ENCODE measurements at places on chromosomes 5 and 9. TPM values are rescaled to one million over a fixed set of nuclear protein-coding genes. Genes with fewer than 3 reads are reported as not detected.

DNA sequence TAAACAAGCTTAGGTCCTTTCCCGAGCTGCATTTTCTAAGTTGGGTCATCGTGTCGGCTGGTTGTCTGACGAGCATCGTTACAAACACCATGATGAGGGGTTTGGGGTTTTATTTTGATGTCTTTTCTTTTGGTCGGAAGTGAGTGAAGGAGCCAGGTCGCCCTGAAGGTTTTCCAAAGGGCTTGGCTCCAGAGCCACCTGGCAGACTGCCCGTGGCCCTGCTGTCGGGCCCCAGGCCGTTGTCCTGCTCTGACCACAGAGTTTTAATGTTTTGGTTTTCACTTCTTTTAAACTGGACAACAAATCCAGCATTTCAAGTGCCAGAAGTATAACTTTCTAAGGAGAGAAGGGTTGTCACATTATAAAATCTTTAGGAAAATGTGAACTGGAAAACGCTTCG lies 42.3 kb downstream of the TENT4A start:
- H3K4me1 ChIP-seq: no peaks in the 10 kb centered on the region
- DNase-seq: no peak
- H3K27ac ChIP-seq: no peak overlapping the region
- H3K4me3 ChIP-seq: no peak overlapping the region
- no peaks in the 10 kb centered on the region for H3K27me3 ChIP-seq

DNA sequence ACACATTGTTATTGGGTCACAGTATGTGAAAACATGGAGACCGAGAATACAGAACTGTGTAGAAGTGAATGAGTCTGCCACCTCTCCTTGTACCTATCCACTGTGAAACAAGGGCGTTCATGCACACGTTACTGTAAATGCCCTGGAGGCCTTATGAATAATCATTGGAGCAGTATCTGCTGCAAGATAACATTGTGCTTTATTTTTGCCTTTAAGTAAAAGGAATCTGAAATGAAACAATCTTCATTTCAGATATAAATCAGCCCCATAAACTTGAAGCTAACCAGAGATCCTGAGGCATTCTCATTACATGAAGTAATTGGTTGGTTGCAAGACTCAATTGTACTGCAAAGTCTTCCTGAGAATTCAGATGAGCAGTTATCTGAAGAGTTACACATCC lies 419.6 kb downstream of the KDM4C start:
- no peak for DNase-seq
- H3K36me3 ChIP-seq: peaks cover 20% of the 10 kb centered on the region
- H3K27me3 ChIP-seq: no peaks in the 10 kb centered on the region
- H3K4me1 ChIP-seq: no peaks in the 10 kb centered on the region
- H3K4me3 ChIP-seq: no peak overlapping the region

- H3K4me3 ChIP-seq: no peak overlapping the region
- DNase-seq: no peak
- H3K27ac ChIP-seq: no peak overlapping the region
- H3K4me1 ChIP-seq: no peaks in the 10 kb centered on the region
- H3K27me3 ChIP-seq: no peaks in the 10 kb centered on the region
Measured at GRCh38 chr5:89946916-89947315, 462.6 kb downstream of the CETN3 start.

DNA sequence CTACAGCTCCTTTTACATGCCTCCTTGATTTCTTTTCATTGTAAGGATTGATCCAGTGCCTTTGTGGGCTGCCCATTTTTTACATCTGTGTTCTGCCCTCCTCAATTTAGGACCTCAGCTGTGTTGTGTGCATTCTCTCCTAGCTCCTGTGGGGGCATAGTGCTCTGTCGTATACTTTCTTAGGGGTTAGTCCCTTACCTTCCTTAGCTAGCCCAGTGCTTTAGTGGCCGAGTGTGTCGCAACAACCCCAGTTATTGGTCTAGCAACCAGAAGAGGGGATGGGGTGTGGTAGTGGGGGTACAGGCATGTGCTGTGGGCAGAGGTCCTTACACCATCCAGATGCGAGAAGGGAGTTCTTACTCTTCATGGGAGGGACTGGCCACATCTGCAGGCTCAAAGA lies 12.1 kb downstream of the MTRR start:
- no peaks in the 10 kb centered on the region for H3K27me3 ChIP-seq
- peaks cover 71% of the 10 kb centered on the region for H3K36me3 ChIP-seq
- H3K4me3 ChIP-seq: no peak overlapping the region
- H3K4me1 ChIP-seq: peaks cover 14% of the 10 kb centered on the region
- H3K27ac ChIP-seq: no peak overlapping the region

- no peak for DNase-seq
- no peaks in the 10 kb centered on the region for H3K27me3 ChIP-seq
- no peak overlapping the region for H3K27ac ChIP-seq
- H3K36me3 ChIP-seq: no peaks in the 10 kb centered on the region
- H3K4me1 ChIP-seq: no peaks in the 10 kb centered on the region
- H3K4me3 ChIP-seq: no peak overlapping the region
Measured at GRCh38 chr5:147051193-147051592, 172.6 kb upstream of the PPP2R2B start.

DNA sequence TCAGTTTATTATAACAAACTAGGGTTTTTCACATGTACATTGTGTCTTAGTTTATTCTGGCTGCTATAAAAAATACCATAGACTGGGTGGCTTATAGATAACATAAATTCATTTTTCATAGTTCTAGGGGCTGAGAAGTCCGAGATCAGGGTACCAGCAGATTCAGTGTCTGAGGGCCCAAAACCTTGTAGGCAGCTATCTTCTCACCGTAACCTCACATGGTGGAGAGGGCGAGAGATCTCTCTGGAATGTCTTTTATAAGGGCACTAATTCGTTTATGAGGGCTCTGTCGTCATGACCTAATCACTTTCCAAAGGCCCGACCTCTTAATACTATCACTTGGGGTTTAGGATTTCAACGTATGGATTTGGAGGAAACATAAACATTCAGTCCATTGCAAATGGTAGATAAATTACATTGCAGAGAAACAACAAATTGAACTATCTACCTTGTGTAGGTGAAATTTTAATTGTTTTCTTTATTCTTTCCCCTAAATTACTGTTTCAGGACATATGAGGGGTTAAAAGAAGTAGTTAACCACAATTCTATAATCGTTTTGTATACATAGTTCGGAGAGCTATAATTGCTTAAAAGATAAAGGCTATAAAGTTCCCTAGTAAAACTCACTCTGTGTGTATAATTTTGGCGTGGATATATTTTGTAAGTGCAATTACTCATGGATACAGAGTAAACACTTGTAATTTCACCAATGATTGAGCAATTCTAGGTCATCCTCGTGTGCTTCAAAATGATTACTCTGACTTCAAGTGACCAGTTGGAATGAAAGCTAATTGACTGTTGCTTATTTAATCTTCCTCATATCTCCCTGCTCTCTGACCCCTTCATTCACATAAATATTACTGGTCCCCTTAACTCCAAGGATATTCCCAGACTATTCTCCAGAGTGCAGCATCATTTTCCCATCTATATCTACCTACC lies 247.5 kb upstream of the TMEM161B start:
- no peak overlapping the region for H3K4me3 ChIP-seq
- no peaks in the 10 kb centered on the region for H3K27me3 ChIP-seq
- peaks cover 6% of the 10 kb centered on the region for H3K4me1 ChIP-seq
- H3K36me3 ChIP-seq: no peaks in the 10 kb centered on the region
- H3K27ac ChIP-seq: no peak overlapping the region
- DNase-seq: peak; percentile 64

DNA sequence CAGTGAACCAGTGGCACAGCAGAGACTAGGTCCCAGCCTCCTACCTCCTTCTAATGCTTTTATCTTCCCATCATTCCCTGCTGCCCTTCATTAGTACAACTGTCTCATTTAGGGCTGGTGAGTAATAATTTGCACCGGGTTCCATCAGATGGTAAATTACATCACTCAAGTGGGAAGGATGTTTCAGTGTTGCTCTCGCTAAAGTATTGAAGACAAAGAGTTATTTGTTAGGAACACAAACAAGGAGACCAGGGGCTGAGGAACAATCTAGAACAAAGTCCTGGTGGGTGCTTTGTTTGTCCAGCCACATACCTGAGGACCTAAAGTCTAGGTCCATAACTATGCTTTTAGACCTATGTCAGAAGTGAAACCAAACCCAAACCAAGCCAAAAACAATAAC lies 52.4 kb downstream of the SEC61B start:
- DNase-seq: no peak
- no peak overlapping the region for H3K4me3 ChIP-seq
- H3K36me3 ChIP-seq: no peaks in the 10 kb centered on the region
- no peaks in the 10 kb centered on the region for H3K4me1 ChIP-seq

DNA sequence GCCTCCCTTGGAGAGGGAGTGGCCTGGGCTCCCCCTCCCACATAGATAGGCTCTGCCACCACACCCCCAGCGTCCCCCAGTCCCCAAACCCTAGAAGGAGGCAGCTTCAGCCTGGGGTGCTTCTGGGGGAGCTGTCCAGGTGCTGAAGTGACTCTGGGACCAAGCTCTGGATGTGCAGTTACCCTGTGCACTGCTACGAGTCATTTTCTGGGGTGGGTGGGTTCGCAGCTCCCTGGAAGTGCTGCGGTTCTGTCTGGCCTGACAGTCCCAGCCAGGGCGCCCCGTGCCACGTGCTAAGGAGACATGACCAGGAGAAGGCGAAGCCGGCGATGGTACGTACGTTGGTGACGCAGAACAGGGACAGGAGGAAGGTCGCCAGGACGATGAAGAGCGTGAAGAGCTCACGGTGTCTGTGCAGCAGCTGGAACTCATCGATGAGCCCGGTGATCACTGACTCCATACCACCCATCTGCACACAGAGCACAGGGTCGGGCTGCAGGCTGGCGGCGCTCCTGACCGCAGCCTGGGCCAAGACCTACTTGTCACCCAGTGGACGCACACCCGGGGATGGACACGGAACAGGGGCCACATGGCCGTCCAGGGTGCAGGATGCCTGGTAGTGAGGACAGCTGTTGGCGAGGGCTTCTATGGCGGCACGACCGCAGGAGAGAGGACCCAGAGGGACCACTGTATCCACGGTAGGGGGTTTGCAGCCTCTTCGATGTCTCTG lies 35.7 kb downstream of the SLC6A3 start:
- no peak for DNase-seq
- no peak overlapping the region for H3K4me3 ChIP-seq
- no peaks in the 10 kb centered on the region for H3K36me3 ChIP-seq
- H3K27me3 ChIP-seq: peaks cover 8% of the 10 kb centered on the region
- no peak overlapping the region for H3K27ac ChIP-seq

DNA sequence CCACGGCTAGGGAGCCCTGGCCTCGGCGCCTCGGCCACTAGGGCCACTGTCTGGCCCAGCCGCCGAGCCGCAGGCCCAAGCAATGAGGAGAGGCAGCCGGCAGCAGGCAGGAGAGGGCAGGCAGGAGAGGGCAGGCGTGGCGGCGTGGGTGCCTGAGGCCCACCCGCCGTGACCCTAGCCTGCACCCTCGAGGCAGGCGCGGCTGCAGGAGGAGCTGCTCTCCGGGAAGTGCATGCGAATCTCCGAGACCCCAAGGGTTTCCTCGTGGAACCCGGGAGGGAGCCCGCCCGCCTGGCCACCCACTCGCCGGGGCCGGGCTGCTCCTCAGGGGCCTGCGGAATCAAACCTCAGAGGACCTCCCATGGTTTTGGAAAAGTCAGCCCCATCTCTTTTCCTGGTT lies 9.3 kb downstream of the GRIN1 start:
- no peaks in the 10 kb centered on the region for H3K36me3 ChIP-seq
- no peaks in the 10 kb centered on the region for H3K4me1 ChIP-seq
- no peak for DNase-seq
- H3K27me3 ChIP-seq: peaks cover 42% of the 10 kb centered on the region
- H3K4me3 ChIP-seq: no peak overlapping the region

- H3K4me1 ChIP-seq: no peaks in the 10 kb centered on the region
- no peaks in the 10 kb centered on the region for H3K27me3 ChIP-seq
- H3K4me3 ChIP-seq: no peak overlapping the region
- no peak overlapping the region for H3K27ac ChIP-seq
- no peaks in the 10 kb centered on the region for H3K36me3 ChIP-seq
Measured at GRCh38 chr5:90170261-90170660, 239.3 kb downstream of the CETN3 start.

DNA sequence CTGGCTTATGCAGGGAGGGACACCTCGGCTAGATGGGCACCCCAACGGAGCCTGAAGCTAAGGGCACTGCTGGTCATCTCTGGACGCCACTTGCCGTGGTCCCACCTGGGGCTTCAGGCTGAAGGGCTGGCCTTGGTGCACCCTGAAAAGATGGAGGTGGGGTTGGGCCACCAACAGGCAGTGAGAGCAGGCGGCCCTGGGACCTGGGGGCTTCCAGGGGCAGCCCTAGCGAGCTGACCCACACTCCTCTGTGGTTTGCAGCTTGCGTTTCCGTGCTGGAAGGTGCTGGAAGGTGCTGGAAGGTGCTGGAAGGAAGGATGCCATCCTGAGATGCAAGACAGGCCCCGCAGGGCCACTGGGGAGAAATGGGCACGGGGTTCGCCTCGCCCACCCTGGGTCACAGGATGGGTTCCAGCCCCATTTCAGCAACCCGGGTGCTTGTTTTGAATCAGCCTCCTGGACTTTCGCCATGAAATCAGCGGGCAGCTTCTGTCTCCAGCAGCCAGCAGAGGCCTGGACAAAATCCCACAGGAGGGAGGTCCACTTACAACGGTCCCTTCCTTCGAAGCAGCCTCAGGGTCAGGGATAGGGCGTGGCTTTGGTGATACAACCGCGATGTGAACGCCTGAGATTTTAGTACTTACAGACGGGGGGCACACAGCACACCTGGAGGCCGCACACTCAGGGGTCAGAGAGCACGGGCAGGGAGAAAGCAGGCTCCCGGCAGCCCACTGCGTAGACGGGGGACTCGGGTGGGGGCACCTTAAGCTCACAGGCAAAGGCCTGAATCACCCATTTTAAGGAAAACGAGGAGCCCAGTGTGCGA lies 303.1 kb upstream of the IRX4 start:
- no peaks in the 10 kb centered on the region for H3K4me1 ChIP-seq
- DNase-seq: no peak
- H3K27ac ChIP-seq: no peak overlapping the region
- no peaks in the 10 kb centered on the region for H3K36me3 ChIP-seq
- no peak overlapping the region for H3K4me3 ChIP-seq
- H3K27me3 ChIP-seq: peaks cover 2% of the 10 kb centered on the region

GRCh38 chr9:96612966-96613589 lies 6.6 kb downstream of the CDC14B start:
- H3K4me1 ChIP-seq: peaks cover 5% of the 10 kb centered on the region
- no peaks in the 10 kb centered on the region for H3K36me3 ChIP-seq
- no peak for DNase-seq
- H3K27ac ChIP-seq: no peak overlapping the region
- H3K27me3 ChIP-seq: no peaks in the 10 kb centered on the region

Gene SPATA31D4
- not detected for polyA plus RNA-seq

Gene RFK
- polyA plus RNA-seq: 58.8 TPM

Gene OR13C8
- not detected for polyA plus RNA-seq

Gene FBP2
- 0.25 TPM for polyA plus RNA-seq
